ENCODE measurements at places on chromosomes 12 and 14.

DNA sequence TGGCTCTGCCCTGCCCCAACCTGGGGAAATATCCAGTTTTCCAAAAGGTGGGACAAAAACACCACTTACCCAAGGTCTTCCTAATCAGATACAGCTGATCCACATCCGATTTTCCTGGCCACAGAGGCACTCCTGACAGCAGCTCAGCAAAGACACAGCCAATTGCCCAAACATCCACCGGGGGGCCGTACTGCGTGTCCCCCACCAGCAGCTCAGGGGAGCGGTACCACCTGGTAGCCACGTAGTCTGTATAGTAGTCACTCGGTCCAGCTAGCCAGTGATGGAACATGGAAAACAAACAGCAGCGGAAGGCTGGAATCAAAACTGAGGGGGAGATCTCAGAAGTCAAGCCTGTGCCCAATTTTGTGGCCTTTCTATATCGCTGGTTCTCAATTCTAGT is 28.8 kb downstream of the DMAC2L start:
- DNase-seq, result no peak

DNA sequence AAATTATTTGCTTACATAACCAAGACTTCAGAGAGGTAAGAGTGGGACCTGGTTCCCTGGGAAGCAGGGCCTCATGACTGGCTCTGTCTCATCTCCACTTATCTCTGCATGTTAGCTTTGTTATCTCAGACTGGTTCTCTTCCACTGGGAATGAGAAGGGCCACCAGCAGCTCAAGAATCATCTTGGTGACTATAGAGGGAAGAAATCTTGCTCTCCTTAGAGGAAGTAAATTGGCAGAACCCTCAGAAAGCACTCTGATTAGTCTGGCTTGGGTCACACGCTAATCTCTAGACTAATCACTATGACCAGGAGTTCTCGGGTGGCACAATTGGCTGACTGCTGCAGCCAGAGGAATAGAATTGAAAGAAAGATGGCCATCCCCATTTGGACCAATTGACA is 110.8 kb upstream of the KRAS start:
- no peak for DNase-seq

DNA sequence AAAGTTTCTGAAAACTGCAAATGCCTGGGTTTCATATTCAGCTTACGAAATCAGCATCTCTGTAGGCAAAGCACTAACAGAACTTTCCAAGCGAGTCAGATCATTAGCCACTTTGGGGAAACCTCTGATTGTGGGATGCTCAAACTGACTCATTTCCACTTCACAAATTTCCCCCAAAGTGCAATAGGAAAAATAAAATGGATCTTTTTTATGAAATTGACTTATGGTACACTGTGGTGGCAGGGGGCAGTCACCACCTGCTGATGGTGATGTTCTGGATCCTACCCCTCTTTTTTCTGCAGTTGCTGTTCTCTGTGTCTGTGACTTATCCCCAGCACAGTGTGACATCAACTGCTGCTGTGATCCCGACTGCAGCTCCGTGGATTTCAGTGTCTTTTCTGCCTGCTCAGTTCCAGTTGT is 5.6 kb downstream of the TCTN1 start:
- DNase-seq, result peak; percentile 42

GRCh38 chr14:34365309-34365915 is 96.6 kb downstream of the SPTSSA start:
- no peak for DNase-seq

DNA sequence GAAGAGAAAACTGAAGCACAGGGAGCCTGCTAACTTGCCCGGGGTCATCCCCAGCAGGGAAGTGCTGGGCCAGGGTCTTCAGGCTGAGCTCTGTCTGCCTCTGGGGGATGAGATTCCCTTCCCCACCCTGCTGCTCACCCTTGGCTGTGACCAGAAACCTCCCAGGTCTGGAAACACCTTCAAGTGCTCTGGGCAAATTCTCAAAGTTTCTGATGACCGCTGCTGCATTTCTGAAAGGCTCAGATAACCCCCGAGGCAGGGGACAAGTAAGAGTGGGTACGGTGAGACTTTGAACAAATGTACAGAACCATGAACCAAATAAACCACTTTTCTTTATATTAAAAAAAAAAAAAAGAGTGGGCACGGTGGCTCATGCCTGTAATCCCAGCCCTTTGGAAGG is 41.3 kb downstream of the LTBP2 start:
- no peak for DNase-seq

GRCh38 chr12:108235197-108235984 is 103.7 kb downstream of the CMKLR1 start:
- no peak for DNase-seq

DNA sequence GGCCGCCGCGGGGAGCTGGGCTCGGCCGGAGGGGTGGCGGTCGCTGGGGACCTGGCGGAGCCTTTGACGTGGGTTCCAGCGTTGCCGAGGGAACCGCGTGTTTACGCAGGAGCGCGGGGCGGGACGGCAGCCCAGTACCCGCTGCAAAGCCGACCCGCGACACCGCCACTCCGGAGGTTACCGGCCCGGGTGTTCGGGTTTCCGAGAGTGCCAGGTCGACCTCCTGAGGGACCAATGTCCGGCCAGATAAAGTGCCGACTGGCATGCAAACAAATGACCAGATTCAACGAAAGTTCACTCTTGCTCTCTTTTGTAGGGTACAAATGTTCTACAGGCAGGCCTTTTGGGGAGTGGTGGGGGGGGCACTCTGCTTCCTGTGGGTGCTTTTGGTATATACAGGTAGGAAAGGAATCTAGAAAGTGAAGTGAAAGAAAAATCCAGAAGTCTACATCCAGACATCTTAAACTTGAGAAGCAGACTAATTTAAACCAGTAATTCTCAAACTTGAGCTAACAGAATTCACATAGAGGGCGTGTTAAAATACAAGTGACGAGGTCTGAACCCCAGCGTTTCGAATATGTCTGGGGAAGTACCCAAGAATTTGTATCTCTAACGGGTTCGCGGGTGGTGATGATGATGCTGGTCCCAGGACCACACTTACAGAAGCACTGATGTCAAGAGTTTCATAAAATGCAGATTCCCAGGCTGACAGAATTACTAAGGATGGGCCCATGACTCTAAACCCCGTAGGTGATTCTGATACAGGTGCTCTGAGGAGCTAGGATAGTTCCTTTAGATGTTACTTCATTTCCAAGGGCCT is at the start of gene GPR135:
Gene GPR135, minus strand, starts transcription at position 65 of the 820 bp plus-strand sequence. CDS start 154 bp downstream, outside the sequence.
- DNase-seq, result peak; percentile 33

GRCh38 chr12:58967561-58967960 is 47.3 kb upstream of the LRIG3 start:
- no peak for DNase-seq

DNA sequence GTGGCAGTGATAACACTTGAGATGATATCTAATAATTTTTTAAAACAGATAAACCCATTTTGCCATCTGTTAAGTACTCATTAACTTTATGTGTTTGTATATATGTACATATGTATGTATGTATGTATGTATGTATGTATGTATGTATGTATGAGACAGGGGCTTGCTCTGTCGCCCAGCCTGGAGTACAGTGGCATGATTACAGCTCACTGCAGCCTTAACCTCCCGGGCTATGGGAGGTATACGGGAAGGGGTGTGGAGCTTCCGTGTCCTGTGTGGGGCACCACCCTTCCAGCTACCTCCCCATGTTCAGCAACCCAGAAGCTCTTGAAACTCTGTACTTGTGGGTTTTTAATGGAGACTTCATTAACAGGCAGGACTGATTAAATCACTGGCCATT is 116.9 kb downstream of the SCFD1 start:
- no peak for DNase-seq

DNA sequence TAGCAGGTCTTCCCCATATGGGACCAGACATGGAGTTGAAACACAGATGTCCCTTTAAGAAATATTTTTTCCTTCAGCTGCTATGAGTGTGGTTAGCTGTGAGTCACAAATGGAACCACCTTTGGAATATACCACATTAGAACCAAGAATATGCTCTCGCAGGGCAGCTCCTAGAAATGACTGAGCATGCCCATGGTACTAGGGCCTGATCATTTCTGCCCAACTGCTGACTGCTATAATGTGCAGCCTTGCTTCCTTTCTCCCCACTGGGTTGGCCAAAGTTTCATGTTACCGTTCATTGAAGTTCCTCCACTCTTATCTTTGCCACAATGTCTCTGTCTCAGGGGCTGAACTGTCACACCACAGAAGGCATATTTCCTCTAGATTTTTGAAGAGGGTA is 1074.6 kb downstream of the FLRT2 start:
- no peak for DNase-seq

GRCh38 chr14:105072892-105073719 is 7.9 kb upstream of the GPR132 start:
- no peak for DNase-seq

- peak; percentile 73 for DNase-seq
These were observed 62.4 kb upstream of the BCL2L14 start for GRCh38 chr12:12008232-12008850.

GRCh38 chr14:99381688-99382060 is 99.0 kb downstream of the SETD3 start:
- DNase-seq, result no peak

DNA sequence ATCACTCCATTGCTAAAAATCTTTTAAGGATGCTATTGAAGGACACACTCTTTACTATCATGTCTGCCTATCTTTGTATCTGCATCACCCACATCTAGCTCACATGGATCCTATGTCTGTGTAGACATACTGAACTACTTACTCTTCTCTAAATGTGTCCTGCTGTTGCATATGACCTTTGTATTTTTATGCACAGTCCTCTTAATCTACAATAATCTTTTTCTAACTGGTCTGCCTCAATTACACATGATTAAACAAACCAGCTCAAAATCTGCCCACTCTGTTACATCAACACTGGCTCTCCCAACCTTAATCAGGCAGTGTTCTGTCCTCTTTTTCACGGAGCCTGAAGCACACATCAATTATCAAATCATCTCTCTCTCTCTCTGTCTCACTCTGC is 316.3 kb upstream of the MGAT4C start:
- no peak for DNase-seq

DNA sequence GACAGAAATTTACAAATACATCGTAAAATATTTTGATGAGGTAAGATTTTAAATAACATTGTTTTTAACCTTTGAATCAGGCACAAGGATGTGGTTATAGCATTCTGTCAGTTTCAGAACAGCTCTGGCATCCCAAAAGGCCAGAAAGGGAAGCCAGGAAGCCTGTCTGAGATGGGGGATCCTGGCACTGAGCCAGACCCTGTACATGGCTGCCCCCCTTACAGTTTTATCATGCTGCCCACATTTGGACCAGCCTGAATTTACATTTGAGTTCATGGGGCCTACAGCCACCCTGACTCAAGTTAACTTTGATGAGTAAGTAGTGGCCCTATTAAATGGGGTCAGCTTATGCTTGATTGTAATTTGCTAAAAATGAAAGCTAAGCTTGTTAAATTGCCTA is 155.6 kb downstream of the PLXNC1 start:
- no peak for DNase-seq

- DNase-seq, result no peak
These were observed 218.1 kb downstream of the MON2 start for GRCh38 chr12:62684570-62685295.

GRCh38 chr12:120755269-120755668 is 29.6 kb downstream of the ACADS start:
- DNase-seq, result no peak

DNA sequence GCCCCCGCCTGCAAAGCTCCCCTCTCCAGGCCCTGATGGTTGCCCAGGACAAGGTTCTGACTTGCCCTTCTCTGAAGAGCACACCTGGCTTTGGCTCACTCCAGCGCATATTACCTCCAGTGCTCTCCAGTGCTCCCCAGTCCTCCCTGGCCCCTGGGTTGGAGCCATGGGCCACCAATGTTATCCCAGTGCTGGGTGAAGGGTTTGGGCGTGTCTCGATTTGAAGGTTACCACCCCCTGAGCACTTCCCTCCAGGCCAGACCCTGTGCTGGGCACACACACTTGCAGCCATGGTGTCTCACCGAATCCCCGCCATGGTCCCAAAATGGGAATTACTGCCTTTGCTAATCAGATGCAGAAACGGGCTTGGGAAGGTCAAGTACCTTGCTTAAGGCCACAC is 11.1 kb downstream of the RITA1 start:
- no peak for DNase-seq
